ENCODE measurements at places on chromosomes 6 and 20. TPM values are rescaled to one million over a fixed set of nuclear protein-coding genes. Genes with fewer than 3 reads are reported as not detected.

The NINL gene
- 10.4 TPM for polyA plus RNA-seq

- H3K4me1 ChIP-seq = peaks cover 1% of the 10 kb centered on the region
- H3K4me3 ChIP-seq = peak within 1 kb of the TSS; percentile 34
- H3K27ac ChIP-seq = no peak within 1 kb of the TSS
- H3K27me3 ChIP-seq = peaks cover 48% of the 10 kb centered on the region
Observed at GRCh38 chr6:159169193-159169555, at the start of gene FNDC1. Gene FNDC1, plus strand, starts transcription at chr6:159169400. Its CDS starts 197 bp downstream, at chr6:159169597.

DNA sequence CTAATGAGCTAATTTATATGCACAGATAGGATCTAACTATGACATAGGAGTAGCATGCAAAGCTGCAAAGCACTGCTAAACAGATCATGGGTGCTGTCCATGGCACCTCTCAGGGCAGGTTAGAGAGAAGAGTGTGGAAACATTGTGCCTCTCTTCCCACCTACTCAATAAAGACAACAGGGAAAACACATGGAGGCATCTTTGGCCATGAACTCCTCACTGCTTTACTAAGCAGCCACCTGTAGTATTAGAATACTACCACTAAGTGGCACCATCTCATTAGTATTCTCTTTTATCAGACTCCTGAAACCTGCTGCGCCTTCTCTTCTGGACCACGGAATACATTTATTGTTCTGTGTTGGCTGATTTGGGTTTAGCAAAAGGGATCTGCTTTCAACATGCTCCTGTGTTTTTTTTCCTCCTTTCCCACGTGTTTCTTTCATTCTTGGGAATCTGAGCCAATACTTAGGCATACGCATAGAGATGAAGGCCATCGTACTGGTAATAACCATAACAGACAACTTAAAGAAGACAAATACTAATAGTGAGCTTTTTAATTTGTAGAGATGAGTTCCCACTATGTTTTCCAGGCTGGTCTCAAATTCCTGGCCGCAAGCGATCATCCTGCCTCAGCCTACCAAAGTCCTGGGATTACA, 9.4 kb upstream of the HDDC2 start:
- H3K4me1 ChIP-seq = no peaks in the 10 kb centered on the region
- peak; percentile 64 for DNase-seq
- peaks cover 8% of the 10 kb centered on the region for H3K27me3 ChIP-seq
- no peak overlapping the region for H3K27ac ChIP-seq
- H3K36me3 ChIP-seq = no peaks in the 10 kb centered on the region
- no peak overlapping the region for H3K4me3 ChIP-seq

DNA sequence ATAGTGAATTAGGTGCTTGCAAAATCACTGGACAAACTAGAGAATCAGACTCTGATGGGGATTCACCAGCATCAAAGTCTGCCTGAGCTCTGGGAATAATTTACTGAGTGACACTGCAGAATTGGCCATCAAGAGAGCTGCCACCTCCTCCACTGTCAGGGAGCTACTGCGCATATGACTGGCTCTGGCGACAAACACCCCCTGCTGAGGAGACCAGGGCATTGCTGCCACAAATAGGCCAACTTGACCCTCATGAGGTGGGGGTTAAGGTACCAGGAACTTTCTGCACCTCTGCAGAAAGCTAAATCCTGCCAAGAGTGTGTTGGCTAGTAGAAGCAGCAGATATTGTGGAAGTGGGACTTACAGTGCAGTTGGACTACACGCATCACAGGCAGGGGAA, 88.0 kb downstream of the CDS2 start:
- H3K4me1 ChIP-seq = peaks cover 7% of the 10 kb centered on the region
- no peaks in the 10 kb centered on the region for H3K27me3 ChIP-seq
- DNase-seq = no peak
- no peak overlapping the region for H3K4me3 ChIP-seq

The TFAP2D gene
- not detected for polyA plus RNA-seq

- no peak overlapping the region for H3K27ac ChIP-seq
- no peaks in the 10 kb centered on the region for H3K27me3 ChIP-seq
- H3K4me1 ChIP-seq = no peaks in the 10 kb centered on the region
- DNase-seq = no peak
- H3K4me3 ChIP-seq = no peak overlapping the region
- no peaks in the 10 kb centered on the region for H3K36me3 ChIP-seq
Observed at GRCh38 chr20:42740226-42740870, 449.4 kb downstream of the PTPRT start.

DNA sequence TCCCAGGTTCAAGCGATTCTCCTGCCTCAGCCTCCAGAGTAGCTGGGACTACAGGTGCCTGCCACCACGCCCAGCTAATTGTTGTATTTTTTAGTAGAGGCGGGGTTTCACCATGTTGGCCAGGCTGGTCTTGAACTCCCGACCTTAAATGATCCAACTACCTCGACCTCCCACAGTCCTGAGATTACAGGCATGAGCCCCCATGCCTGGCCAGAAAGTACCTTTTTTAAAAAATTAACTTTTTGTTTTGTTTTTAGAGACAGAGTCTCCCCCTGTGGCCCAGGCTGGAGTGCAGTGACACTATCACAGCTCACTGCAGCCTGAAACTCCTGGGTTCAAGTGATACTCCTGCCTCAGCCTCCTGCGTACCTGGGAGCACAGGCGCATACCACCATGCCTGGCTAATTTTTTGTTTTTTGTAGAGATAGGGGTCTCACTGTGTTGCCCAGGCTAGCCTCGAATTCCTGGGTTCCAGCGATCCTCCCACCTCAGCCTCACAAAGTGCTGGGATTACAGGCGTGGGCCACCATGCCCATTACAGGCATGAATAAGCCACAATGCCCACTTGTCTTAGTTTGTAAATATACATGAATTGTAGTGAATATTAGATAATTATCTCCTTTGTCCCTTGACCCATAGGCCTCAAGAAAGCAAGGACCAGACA, 17.4 kb upstream of the EEF1A1 start:
- no peak for DNase-seq
- H3K27ac ChIP-seq = no peak overlapping the region
- no peaks in the 10 kb centered on the region for H3K36me3 ChIP-seq
- no peak overlapping the region for H3K4me3 ChIP-seq
- H3K4me1 ChIP-seq = no peaks in the 10 kb centered on the region

- no peaks in the 10 kb centered on the region for H3K27me3 ChIP-seq
- H3K4me3 ChIP-seq = no peak overlapping the region
- no peak for DNase-seq
- no peaks in the 10 kb centered on the region for H3K36me3 ChIP-seq
Observed at GRCh38 chr20:53752583-53752970, 158.9 kb upstream of the ZNF217 start.

The CLDN20 gene
- polyA plus RNA-seq = not detected

- no peak for DNase-seq
- H3K4me3 ChIP-seq = no peak overlapping the region
- no peaks in the 10 kb centered on the region for H3K27me3 ChIP-seq
- no peak overlapping the region for H3K27ac ChIP-seq
- H3K4me1 ChIP-seq = no peaks in the 10 kb centered on the region
Observed at GRCh38 chr6:50097966-50098640, 48.4 kb upstream of the DEFB112 start.

- H3K4me1 ChIP-seq = peaks cover 11% of the 10 kb centered on the region
- no peaks in the 10 kb centered on the region for H3K27me3 ChIP-seq
- no peak for DNase-seq
- no peak overlapping the region for H3K4me3 ChIP-seq
Observed at GRCh38 chr20:51492167-51493092, 50.1 kb downstream of the NFATC2 start.

The MOCS1 gene
- 5.5 TPM for polyA plus RNA-seq

The HSPA1L gene
- 0.97 TPM for polyA plus RNA-seq

- peak; percentile 95 for DNase-seq
- no peaks in the 10 kb centered on the region for H3K27me3 ChIP-seq
- H3K4me1 ChIP-seq = peaks cover 10% of the 10 kb centered on the region
- H3K36me3 ChIP-seq = no peaks in the 10 kb centered on the region
- no peak overlapping the region for H3K27ac ChIP-seq
Observed at GRCh38 chr20:9214685-9215084, 145.8 kb downstream of the PLCB4 start.

- H3K4me3 ChIP-seq = no peak overlapping the region
- H3K27me3 ChIP-seq = no peaks in the 10 kb centered on the region
- no peak for DNase-seq
- H3K27ac ChIP-seq = no peak overlapping the region
Observed at GRCh38 chr20:53028337-53029007, 56.3 kb downstream of the TSHZ2 start.

GRCh38 chr6:29759457-29759856, 36.2 kb downstream of the HLA-F start:
- no peaks in the 10 kb centered on the region for H3K36me3 ChIP-seq
- H3K4me3 ChIP-seq = no peak overlapping the region
- H3K27ac ChIP-seq = no peak overlapping the region
- H3K4me1 ChIP-seq = no peaks in the 10 kb centered on the region
- peaks cover 25% of the 10 kb centered on the region for H3K27me3 ChIP-seq

GRCh38 chr6:34021554-34022190, 124.2 kb downstream of the GRM4 start:
- H3K4me1 ChIP-seq = no peaks in the 10 kb centered on the region
- no peak overlapping the region for H3K27ac ChIP-seq
- no peak overlapping the region for H3K4me3 ChIP-seq
- H3K36me3 ChIP-seq = no peaks in the 10 kb centered on the region
- no peak for DNase-seq
- H3K27me3 ChIP-seq = peaks cover 54% of the 10 kb centered on the region

- DNase-seq = peak; percentile 90
- H3K36me3 ChIP-seq = no peaks in the 10 kb centered on the region
- H3K4me3 ChIP-seq = no peak overlapping the region
- H3K27ac ChIP-seq = no peak overlapping the region
- H3K4me1 ChIP-seq = peaks cover 21% of the 10 kb centered on the region
Observed at GRCh38 chr6:129638055-129638684, 71.8 kb downstream of the ARHGAP18 start.

The GSTA1 gene
- polyA plus RNA-seq = 0.31 TPM

The GPR6 gene
- polyA plus RNA-seq = not detected

GRCh38 chr6:169115632-169116031, 138.0 kb downstream of the THBS2 start:
- H3K27me3 ChIP-seq = no peaks in the 10 kb centered on the region
- peak; percentile 11 for DNase-seq
- H3K4me3 ChIP-seq = no peak overlapping the region

The VARS1 gene
- polyA plus RNA-seq = 42.0 TPM

DNA sequence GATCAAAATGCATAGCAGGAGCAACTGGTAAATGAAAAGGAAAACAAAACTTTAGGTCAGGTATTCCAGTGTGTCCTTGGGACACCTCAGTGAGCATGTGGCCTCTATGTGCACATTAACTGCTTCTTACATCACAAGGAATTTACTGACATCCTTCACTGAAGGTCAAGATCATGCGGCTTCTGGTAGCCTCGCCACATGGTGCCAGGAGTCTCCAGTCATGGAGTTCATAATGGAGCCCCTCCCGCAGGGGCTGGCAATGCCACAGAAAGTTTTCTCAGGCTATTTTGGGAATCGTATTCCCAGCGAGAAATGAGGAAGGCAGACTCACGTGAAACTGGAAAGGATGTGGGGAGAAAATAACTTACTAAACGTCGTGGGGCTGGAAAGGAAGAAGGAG, 19.7 kb upstream of the SLC22A3 start:
- H3K27ac ChIP-seq = no peak overlapping the region
- H3K4me1 ChIP-seq = no peaks in the 10 kb centered on the region
- no peak overlapping the region for H3K4me3 ChIP-seq
- H3K36me3 ChIP-seq = no peaks in the 10 kb centered on the region

GRCh38 chr6:42870145-42870936, 9.1 kb upstream of the RPL7L1 start:
- H3K27ac ChIP-seq = no peak overlapping the region
- no peak for DNase-seq
- H3K36me3 ChIP-seq = peaks cover 7% of the 10 kb centered on the region
- H3K27me3 ChIP-seq = no peaks in the 10 kb centered on the region
- no peaks in the 10 kb centered on the region for H3K4me1 ChIP-seq

DNA sequence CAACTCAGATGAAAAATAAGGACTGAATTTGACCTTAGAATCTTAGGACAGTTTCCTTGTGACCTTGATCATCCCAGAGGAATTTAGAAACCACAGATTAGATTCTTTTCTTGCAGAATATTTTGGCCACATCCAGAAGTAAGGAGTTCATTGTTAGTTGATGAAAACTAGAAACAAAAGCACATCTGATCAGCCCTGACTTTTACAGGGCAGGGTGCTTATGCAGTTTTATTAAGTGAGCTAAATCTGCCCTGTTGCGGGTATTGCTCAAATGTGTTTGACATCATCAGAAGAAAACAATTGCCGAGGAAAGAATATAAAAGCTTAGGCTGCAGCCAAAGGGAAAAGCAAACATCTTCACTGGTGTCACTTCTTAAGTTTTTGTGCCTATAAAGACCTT, 100.8 kb downstream of the MTFR2 start:
- H3K27ac ChIP-seq = no peak overlapping the region
- DNase-seq = no peak
- H3K4me3 ChIP-seq = no peak overlapping the region
- peaks cover 24% of the 10 kb centered on the region for H3K36me3 ChIP-seq
- H3K4me1 ChIP-seq = no peaks in the 10 kb centered on the region

GRCh38 chr6:90382760-90383159, 86.1 kb upstream of the BACH2 start:
- H3K4me1 ChIP-seq = peaks cover 2% of the 10 kb centered on the region
- no peak overlapping the region for H3K27ac ChIP-seq
- no peak for DNase-seq
- H3K27me3 ChIP-seq = peaks cover 20% of the 10 kb centered on the region
- no peak overlapping the region for H3K4me3 ChIP-seq

Data from IMR-90 (cell line).